Skin of body (tissue), 3 donors: ENCODE measurements at places on chromosomes 7 and 10. TPM values are rescaled to one million over a fixed set of nuclear protein-coding genes. Genes with fewer than 3 reads are reported as not detected.
A peak's percentile ranks its signal among the peaks of the same experiment; 100 is the strongest.

DNA sequence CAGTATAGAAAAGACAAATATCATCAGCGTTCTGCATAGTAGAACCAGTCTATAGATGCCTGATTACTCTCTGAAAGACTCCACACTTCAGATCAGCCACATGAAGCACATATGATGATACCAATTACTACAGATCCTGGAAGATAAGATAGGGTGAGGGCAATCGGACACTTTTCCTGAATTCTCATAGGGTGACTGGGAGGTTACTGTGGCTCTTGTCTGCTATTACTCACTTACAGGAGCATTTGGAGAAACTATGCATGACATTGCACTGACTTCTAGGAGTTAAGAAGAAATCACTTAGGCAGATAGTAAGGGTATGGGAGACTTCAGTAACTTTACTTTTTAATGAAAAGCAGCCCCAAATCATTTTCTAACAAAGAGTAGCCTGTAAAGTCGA is 1140.9 kb downstream of the XPNPEP1 start:
- no peak for DNase-seq

HOXA3 gene
- 4.9 TPM for total RNA-seq

- DNase-seq = peak; percentile 90
Observed at GRCh38 chr10:17227367-17228090, 512 bp upstream of the VIM start.

AGMO gene
- total RNA-seq = 1.4 TPM

ZNRF2 gene
- total RNA-seq = 18.8 TPM

DNA sequence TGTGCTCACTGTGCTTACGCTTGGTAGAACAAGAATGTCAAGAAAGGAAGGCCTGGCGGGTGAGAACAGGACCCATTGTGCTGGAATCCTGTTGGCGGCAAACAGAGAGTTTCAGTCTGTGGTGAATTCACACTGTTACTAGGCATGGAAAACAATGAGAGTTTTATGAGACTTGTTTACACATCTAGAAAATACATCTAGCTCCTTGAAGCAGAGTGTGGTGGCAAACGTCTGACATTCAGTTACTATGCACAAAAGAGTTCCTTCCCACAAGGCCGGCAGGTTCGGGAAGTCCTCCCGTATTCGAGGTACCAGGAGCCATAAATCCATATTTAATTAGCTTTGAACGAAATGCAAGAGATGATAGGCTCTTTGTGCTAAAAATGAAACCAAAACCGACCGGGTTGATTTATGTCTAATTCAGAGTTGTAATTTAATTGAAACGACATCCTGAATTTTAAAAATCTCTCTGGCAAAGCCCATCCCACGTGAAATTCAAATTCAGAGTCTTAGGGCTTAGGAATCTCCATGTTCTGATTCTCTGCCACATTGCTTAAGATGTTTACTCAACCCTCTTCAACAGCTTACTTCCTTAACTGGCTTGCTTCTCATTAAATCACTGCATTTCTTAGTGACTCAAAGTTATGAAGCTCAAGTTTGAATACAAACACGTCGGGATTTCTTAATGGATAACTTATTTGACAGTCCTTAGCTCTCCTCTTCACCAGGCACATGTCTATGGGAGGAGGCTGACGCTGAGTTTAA is 299.9 kb upstream of the PITRM1 start:
- DNase-seq = peak; percentile 81

GRCh38 chr7:86720306-86720705 is 76.6 kb downstream of the GRM3 start:
- no peak for DNase-seq

DNA sequence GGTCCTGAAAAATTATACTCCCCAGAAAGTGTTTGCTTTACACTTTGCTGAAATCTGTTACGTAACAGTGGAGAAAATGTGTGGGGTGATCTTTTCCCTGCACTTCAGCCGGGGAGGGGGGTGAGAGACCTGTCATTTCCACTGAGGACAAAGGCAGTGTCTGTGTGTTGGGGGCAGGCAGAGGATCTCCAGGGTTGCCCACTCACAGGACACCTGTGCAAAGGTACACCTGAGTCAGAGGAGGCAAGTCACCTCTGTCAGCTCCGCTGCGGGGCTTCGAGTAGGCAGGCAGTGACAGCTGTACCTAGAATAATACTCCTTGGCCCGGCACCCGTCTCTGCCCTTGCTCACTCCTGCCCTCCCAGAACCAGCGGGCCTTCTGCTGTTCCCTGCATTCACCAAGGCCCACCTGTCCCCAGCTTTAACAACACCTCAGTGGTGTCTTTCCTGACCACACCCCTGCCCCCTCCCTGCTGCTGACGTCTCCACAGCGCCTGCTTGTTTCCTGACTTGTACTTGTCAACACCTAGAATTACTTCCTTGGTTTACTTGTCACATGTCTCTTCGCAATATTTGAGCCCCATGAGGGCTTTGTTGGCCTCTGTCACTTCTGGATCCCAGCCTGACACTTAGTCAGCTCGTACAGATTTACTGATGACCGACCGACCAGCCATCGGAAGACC is 159.2 kb downstream of the NEURL1 start:
- DNase-seq = no peak

- DNase-seq = no peak
Observed at GRCh38 chr7:114047889-114048288, 129.1 kb upstream of the PPP1R3A start.

GRCh38 chr7:36317276-36317675 is 72.4 kb upstream of the ANLN start:
- DNase-seq = no peak

- no peak for DNase-seq
Observed at GRCh38 chr7:85733169-85733915, 546.5 kb upstream of the SEMA3D start.

CTNNA3 gene
- total RNA-seq = 7.1 TPM

DNA sequence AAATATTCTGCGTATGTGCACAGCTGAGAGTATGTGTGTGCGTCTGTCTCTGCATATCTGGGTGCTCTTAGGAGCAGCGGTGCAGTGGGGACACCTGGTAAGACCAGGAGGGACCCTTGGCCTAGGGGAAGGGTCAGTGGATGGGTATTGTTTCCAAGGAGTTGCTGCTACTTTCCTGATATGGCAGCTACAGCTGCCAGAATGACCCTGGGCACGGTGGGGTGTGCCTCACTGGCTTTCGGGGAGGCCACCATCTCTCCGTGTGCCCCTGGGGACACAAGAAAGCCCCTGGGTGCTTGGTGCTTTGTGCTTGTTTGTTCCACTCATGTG is 8.6 kb downstream of the PFKFB3 start:
- DNase-seq = no peak

DNA sequence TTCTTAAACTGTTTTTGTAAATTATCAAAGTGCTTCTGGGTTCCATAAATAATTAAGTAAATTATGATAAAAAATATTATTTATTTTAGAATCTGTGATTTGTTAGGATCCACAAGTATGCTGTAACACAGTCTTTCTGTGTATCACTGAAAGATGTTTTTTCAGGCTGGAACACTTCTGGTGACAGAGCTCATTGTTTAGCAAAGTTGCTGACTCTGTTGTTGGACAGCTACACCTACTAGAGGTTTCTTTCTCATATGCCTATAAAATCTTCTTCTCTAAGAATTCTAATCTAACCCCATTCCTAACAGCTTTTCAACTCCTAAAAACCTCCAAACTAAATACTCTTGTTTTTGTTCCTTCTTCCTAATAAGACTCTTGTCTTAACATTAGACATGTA is 176.8 kb downstream of the THSD7A start:
- no peak for DNase-seq

DNA sequence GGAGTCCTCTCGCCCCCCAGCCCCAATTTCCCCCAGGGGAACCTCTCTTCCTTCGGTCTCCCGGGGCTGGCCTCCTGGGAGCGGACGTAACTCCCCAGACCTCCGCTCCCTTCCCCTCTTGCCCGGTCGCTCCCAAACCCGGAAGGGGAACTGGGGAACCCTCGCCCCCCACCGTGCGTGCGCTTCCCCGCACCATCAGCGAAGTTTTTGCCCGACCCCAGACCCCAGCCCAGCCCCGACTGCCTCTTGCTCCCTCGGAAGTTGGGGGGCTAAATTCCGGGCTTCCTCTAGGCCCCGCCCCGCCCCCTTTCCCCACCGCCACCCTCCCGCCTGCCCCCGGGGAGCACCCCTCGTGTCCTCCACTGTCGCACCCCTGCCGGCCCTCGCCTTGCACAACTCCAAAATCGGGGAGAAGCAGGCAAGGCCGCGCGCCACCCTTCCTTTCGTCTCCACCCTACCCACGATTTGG is 436 bp downstream of the GNB2 start:
- no peak for DNase-seq

HHEX gene
- 3.9 TPM for total RNA-seq

DNA sequence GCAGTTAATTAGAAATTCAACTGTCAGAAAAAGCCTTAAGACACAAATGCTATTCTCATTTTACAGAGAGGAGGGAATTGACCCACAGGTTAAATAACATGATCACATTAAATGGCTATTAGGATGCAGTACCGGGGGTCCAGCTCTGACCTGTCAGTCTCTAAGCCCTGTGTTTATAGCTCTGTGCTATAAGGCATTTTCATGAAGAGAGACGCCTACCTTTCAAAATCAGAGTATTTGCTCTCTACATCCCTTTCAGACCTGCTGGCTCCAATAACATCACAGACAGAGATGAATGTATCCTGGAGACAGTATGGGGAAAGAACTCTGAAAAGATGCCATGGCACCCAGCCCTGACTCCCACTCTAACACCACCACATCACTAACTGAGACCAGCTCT is 189.9 kb upstream of the PRSS58 start:
- DNase-seq = no peak

- DNase-seq = no peak
Observed at GRCh38 chr10:126227762-126228134, 160.5 kb downstream of the ADAM12 start.

DNA sequence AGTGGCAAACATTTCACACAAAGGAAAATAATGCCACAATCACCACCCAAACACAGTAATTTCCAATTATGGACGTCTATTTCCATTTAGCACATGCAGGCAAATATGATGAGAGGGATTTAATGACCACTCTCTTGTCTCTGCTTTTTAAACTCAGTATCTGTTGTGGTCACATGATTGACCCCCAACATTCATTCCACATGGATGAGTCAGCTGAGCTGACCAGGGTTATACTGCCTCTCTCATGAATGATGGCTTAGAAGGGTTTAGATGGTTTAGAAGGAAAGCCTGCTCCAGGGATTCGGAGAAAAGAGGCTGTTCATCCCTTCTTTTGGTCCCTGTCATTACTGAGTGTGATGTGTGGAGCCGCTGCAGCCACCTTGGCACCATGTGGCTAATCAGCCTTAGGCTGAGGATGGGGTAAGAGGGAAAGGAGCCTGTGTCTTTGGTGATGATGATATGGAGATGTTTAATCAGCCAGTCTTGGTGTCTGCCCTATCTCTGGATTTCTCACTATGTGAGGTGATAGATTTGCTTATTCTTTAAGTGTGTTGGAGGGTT is 38.2 kb upstream of the JAKMIP3 start:
- no peak for DNase-seq

DNA sequence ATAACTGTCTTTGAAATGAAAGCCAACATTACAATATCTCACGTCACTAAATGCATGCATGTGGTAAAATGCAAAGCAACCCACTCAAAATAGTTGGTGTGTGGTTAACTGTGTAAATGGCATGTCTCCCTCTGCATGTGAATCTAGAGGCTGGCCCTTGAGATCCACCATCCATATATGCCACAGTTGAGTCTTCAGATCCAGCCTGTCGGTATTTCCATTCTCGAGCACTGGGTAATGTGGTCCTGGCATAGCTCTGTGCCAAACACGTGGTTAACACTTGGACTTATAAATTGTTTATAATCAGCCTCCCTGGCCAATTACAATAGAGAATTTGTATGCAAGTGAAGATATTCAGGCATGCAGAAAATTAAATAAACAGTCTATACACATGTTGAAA is 90.3 kb downstream of the LYZL1 start:
- DNase-seq = no peak

CAPZA2 gene
- 91.6 TPM for total RNA-seq

CRHR2 gene
- total RNA-seq = 0.20 TPM

CUBN gene
- total RNA-seq = 18.1 TPM

- no peak for DNase-seq
Observed at GRCh38 chr10:95440756-95441546, 120.2 kb downstream of the SORBS1 start.

GRCh38 chr7:29811586-29811985 is 5.3 kb downstream of the WIPF3 start:
- no peak for DNase-seq

- DNase-seq = no peak
Observed at GRCh38 chr10:73814896-73815718, 3.7 kb upstream of the NDST2 start.

DNA sequence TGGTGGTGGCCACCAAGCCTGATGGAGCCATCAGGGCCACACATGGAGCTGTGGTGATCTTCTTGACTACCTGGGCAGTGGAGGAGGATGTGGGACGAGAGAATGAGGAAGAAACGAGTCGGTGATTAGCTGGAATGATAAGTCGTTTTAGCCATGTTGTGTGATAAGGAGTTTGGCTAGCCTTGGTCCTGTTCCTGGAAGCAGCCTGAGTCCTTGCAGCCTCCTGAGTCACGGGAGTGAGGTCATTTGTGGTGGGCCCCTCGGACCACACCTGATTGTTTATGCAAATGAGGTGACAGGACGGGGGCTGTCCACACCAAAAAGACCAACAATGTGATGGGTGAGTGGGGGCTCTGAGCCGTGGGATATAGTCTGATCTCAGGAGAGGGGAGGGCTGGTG is 554.4 kb downstream of the PTPRN2 start:
- no peak for DNase-seq

DNA sequence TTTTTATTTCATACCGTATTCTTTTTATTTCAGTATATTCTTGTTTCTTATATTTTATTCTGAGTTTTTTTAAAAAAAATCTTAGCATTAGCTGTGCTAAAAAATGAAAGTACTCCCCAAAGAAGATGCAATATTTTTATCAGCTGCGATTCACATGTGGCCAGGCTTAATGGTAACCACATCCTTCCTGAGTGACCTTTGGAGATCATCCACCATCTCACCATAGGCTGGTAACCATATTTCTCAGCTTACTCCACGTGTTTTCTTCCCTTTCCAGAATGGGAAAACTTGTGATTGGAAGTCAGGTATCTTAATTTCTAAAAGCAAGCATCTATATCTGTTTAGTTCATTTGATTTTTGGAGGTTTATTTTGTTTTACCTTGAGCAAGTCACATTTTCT is 18.8 kb upstream of the LIPM start:
- no peak for DNase-seq

TAX1BP1 gene
- 89.4 TPM for total RNA-seq

LRRD1 gene
- 0.30 TPM for total RNA-seq

CHN2 gene
- total RNA-seq = 9.1 TPM

DNA sequence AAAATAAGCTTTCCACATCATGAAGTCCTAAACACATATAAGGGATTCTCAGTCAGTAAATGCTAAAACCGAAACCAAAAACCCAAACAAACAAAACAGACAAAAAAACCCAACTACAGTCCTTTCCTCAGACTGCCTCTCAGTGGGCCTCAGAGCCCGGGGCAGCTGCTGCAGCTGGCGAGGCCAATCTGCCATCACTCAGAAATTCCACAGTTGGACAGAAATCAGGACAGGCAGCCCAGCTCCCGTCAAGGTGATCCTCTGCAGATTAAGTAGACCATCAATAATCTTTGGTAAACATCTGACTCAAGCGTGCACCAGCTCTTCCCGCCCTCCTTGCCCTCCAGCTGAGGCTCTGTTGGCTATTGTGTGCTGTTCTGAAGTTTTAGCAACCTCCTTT is 142.2 kb downstream of the ATXN7L1 start:
- no peak for DNase-seq

HOXA10 gene
- total RNA-seq = 2.8 TPM

CRTAC1 gene
- total RNA-seq = 3.2 TPM

- DNase-seq = no peak
Observed at GRCh38 chr7:51229620-51230323, 86.8 kb downstream of the COBL start.

GRCh38 chr10:75209921-75210281 is 695 bp upstream of the VDAC2 start:
- DNase-seq = peak; percentile 89

- DNase-seq = no peak
Observed at GRCh38 chr10:120392671-120393079, 64.4 kb upstream of the PLPP4 start.
